ENCODE measurements at places on chromosomes 6 and 20.

GRCh38 chr6:135243871-135244796 is 63.0 kb downstream of the MYB start:
- no peak for DNase-seq

GRCh38 chr20:40232756-40233155 is 456.3 kb downstream of the MAFB start:
- DNase-seq = no peak

DNA sequence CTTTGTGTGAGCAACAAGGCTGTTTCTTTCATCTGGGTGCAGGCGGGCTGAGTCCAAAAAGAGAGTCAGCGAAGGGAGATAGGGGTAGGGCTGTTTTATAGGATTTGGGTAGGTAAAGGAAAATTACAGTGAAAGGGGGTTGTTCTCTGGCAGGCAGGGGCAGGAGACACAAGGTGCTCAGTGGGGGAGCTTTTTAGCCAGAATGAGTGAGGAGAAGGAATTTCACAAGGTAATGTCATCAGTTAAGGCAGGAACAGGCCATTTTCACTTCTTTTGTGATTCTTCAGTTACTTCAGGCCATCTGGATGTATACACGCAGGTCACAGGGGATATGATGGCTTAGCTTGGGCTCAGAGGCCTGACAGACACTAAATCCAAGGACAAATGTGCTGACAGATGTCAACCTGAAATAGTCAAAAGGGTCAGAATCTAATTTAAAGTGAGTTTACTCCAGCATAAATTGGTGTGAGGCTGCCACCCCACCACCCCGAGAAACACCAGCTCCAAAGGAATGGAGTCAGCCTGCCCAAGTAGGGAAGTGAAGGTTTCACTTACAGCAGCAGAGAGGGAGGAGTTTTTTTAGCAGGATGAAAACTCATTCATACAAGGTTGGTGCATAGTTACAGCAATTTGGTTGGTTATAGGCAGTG is 560.0 kb upstream of the CDH4 start:
- no peak for DNase-seq

DNA sequence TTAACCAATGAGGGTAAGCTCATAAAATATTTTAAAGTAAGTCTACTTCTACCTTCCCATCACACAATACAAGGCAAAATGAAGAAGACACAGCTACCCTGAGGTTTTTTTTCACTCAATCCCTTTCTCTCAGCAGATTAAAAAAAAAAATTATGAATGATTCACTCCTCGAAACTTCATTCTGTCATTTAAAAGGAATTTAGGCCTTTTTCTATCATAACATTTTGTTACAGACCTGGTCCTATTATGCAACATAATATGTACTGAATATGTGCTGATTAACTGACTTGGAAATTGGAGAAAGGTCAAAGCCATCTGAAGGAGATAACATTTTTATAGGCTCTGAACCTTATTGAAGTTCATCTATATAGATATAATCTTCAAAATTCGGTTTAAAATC is 45.5 kb downstream of the PRL start:
- no peak for DNase-seq

GRCh38 chr6:89952105-89952671 is 57.9 kb downstream of the GJA10 start:
- DNase-seq = no peak

GRCh38 chr20:13340088-13340487 is 119.0 kb downstream of the ISM1 start:
- DNase-seq = no peak
